ENCODE measurements at places on chromosomes 7 and 10.

DNA sequence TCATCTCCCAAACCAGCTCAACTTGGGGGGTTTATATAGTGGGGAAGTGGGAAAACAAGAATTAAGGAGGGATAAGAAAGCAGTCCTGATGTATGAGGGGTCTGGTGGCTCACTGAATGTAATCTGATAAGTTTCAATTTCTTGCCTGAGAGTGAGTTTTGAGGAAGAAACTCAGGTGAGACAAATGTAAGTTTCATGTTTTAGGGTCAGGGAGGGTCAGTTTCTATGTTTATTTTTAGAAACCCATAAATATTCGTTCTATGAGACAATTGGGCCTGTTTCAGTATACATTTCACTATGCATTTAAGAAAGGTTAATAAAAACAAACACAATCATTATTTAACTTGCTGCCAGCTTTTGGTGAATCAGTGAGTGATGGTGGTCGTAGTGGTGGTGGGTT, 128.0 kb upstream of the MBL2 start:
- DNase-seq: no peak

DNA sequence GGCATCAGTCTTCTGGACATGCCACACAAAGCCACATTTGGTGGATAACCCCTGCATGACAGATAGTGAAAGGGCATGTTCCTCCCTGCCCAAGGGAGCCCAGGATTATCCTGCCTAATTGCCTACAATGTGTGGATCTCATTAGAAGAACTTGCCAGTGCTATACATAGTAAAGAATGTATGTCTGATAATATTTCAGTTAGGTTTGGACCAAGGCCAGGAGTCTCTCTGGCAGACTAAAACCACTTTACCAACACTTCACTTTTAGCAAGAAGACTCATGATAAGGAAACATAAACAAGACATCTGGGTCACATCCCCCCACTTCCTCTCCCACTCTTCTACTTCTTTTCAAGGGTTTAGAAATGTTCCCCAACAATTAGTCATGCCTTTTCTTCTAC, 196.7 kb downstream of the MTERF1 start:
- DNase-seq: no peak

DNA sequence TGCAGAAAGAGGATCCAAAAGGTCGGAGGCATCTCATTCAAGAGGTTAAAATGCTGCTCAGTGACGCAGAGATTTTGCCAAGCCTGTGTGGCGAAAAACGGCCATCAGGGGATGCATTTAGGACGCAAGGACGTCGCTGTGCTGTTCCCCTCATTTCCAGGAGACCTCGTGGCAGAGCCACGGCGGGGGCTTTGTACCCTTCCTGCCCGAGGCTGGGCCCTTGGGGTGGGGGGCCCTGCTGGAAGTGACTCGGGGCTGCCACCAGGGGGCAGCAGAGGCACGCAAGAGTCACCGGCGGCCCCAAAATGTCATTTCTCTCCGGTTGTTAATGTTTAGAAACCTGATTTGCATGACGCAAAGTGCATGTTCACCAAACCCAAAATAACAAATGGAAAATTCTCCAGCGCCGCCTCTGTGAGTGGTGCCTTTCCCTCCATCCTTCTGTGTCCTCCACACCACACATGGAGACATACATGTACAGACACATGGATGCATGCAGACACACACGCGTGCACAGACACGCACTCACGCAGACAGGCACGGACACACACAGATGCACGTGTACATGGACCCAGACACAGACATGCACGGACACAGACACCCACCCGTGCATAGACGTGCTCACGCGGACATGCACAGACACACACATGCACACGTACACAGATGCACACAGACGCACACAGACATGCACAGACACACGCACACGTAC, 51.0 kb upstream of the NKX6-2 start:
- DNase-seq: peak; percentile 73

DNA sequence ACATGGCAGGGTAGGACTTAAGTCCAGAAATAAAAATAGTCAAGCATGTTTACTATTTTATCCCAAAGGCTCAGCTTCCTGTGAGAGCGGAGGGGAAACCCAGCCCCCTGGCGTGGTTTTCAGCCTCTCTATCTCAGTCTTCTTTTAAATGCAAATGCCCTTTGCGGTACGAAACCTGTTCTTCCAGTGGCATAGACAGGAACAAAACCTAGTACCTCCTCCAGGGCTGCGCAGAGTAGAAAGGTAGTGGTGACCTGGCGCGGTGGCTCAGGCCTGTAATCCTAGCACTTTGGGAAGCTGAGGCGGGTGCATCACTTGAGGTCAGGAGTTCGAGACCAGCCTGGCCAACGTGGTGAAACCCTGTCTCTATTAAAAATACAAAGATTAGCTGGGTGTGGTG, 181.3 kb upstream of the FOXK1 start:
- peak; percentile 32 for DNase-seq

Data from GM23338 (cell line).